ENCODE measurements at places on chromosomes 16 and 17.
A peak's percentile ranks its signal among the peaks of the same experiment; 100 is the strongest.

DNA sequence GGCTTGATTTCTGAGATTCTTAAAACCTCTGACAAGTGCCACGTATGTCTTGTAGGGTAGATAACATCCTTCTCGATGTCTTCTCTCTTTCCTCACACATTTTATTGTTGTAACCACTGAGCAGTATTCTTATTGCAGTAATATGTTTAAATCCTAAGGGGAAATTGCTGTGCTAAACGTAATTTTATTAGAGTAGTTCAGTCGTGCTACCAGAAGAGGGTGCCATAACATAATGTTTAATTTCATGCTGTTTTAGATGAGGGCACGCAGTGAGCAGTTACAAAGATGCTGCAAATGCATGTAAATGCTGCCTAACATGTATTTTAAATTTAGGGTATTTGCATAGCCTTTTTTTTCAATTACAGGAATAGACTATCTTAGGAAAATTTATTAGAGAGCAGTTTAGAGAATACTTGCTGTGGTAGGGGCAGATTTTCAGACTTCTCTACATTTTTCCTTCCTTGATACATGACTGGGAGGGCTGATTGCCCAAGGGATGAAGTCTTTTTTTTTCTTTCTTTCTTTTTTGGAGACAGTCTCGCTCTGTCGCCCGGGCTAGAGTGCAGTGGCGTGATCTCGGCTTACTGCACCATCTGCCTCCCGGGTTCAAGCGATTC is 51.7 kb downstream of the GAN start:
- DNase-seq: peak; percentile 5

GRCh38 chr17:6700948-6701307 is 12.2 kb downstream of the SLC13A5 start:
- DNase-seq: no peak

DNA sequence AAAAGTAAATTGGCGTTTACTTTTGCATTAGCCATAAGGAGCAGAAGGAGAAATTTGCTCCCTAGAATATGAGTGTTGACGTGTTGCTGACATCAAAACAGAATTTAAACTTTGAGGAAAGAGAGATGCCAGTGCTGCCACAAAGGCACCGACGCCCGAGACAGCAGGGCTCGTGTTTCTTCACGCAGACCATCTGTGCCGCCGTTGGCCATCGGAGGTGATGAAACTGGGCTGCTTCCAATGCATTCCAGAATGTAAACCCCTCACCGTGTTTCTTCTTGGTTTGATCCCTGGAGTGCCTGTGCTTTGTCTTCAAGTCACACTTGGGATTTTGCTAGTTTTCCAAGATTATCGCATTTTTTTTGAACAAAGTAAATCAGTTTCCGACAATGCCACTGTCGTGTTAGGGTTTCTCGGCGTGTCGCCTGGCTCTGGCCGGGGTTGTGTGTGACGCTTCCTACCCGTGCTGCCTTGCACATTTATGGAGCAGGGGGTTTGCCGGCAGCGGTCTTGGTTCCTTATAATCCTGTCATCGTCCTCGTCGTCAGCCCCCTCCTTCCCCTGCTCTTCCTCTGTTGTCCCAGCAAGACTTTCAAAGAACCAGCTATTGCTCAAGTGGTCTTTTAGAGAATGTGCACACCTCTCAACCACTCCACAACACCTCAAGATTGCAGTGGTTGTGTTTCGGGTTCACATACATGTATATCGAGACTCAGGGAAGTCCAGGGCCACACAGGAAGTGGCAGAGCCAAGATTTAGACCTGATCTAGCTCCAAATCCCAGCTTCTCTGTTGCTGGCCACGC is 103.9 kb downstream of the METRNL start:
- DNase-seq: no peak

GRCh38 chr16:86751076-86752030 is 173.0 kb downstream of the FOXL1 start:
- DNase-seq: peak; percentile 67

- DNase-seq: no peak
Measured at GRCh38 chr17:3900646-3901045, 7.8 kb upstream of the CAMKK1 start.

- DNase-seq: no peak
Measured at GRCh38 chr16:86228713-86229112, 281.6 kb upstream of the FOXF1 start.

Measured in AG09309 (cell line).